Vagina (tissue), 2 donors: ENCODE measurements at places on chromosomes 1 and 21.

DNA sequence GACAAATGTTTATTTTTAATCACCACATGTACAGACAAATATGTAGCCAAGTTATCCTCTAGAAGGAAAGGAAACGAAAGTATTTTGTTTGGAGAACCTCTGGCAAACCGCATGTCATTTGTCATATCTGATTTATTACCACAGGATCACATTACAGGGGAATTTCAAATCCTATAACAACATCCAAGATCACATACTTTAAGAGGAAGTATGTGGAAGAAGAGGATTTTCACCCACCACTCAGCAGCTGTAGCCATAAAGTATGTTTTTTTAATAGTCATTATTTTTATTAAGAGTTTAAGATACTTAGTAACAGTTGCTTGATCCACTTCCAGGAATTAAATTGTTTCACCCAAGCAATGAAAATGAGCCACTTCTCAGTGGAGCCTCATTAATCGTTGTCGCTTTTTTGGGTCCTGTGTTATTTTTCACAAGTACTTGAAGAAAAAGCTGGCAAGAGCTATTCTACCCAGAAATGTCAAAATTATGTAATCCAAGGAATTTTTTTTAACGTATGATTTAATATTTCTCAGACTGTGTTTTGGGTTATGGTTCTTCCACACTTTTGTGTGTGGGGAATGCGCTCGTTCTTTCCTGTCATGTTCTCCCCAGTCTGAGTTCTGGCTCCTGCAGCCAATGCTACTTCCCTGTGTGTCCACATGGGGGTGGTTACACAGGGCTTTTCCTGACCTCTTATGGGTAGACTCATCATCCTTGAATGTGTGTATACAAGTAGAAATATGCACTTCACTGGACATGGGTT lies 6.9 kb downstream of the SERTAD4 start:
- no peak for DNase-seq

GRCh38 chr21:19692231-19692630 lies 1288.6 kb upstream of the TMPRSS15 start:
- DNase-seq, result no peak

- DNase-seq, result no peak
Measured at GRCh38 chr1:32693455-32694174, 9.0 kb downstream of the SYNC start.

DNA sequence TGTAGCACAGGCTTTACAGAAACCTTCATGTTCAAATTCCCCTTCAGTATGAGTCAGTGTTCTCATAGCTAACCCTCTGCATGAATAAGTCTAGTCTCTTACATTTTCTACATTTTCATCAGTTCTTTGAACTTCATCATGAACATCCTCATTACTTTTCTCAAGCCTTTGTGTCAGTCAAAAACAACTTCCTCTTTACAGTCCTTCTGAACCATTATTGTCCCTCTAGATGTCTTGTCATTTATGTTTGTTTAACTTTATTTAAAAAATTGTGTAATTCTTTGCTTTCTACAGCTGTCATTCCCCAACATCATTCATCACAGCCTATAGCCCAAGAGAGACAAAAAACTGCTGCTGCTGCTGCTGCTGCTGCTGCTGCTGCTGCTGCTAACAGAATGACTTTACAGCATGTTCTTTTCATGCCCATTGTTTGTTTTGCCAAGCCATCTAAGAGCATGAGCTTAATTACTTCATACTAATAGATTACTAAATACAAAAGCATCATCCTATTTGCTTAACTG lies 133.1 kb downstream of the LRRC40 start:
- DNase-seq, result no peak

GRCh38 chr1:232944347-232944746 lies 6.1 kb upstream of the NTPCR start:
- no peak for DNase-seq

GRCh38 chr1:29550119-29550841 lies 314.0 kb downstream of the PTPRU start:
- DNase-seq, result no peak

- DNase-seq, result no peak
Measured at GRCh38 chr1:12339811-12340543, 110.1 kb downstream of the VPS13D start.

GRCh38 chr1:19448491-19449439 lies 36.6 kb downstream of the CAPZB start:
- DNase-seq, result no peak

- DNase-seq, result no peak
Measured at GRCh38 chr1:62905309-62905708, 121.4 kb downstream of the ATG4C start.

DNA sequence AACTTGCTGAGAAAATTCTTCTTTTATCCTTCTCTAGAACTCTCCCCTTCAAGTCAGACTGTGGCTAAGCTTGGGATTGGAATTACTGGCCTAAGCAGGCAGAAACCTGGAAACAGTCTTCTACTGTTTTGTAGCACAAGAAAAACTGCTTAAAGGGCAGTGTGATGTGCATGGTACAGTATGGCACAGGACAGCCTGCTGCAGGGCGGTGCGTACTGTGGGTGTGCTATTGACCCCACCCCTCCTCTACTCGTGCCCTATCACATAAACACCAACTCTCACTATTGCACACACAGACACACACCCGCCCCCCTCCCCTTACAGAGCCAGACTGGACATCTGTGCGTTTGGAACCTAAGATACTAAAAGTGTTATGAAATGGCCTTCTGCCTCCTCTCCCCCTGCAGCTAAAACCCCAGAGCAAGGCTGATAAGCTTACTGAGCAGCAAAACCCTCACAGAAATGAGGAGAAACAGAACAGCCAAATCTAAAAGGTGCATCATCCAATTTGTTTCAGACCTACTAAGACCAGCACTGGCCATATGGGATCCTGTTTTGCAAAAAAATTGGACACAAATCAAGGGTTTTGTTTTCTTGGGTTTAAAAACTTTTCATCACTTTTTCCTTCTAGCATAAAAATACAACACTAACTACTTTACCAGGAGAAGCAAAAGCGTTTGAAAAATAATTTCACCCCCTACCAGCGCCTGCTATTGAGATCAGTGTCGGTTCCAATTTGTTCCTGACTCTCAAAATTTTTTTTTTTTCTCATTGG lies 355.8 kb upstream of the LYPLAL1 start:
- DNase-seq, result no peak

DNA sequence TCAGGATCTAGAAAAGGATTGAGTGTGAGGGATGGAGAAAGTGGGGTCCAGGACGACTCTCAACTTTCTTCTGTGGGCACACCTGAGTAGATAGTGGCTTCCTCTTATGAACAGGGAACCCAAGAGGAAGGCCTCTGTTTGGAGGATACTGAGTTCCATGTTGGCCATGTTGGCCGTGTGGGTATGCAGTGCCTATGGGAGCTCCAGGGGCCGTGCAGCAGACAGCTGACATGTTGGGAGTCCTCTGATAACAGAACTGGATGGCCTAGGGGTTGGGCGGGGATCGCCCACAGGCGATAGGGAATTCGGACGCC lies 43.0 kb downstream of the TMEM53 start:
- no peak for DNase-seq

DNA sequence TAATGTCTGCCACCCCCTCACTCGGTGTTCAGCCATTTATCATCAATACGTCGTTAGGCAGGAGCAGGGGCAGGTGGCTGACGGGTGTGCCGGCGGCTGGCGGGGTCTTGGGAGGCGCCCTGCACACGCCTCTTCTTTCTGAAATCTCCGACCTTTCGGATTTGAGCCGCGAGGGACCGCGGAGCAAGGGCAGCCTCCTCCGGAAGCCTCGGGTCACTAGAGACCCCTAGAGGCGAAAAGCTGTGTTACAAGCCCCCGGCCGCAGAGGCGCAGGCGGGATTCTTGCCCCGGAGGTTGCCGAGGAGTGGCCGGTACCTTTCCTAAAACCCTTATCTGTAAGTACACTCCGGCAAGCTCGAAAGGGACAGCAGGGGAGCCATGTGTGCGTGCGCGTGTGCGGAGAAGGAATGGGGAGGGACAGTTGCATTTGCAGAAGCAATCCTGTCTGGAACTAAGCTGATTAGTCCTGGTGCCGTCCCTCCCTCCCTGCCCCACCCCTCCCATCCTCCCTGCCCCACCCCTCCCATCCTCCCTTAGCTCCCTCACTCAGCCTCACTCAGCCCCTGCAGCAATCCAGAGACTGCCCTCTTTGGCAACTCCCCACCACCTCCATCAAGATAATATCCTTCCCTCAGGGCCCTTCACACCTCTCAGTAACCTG lies 11.0 kb downstream of the BRINP2 start:
- no peak for DNase-seq

GRCh38 chr1:212073490-212073889 lies 37.9 kb downstream of the DTL start:
- no peak for DNase-seq

DNA sequence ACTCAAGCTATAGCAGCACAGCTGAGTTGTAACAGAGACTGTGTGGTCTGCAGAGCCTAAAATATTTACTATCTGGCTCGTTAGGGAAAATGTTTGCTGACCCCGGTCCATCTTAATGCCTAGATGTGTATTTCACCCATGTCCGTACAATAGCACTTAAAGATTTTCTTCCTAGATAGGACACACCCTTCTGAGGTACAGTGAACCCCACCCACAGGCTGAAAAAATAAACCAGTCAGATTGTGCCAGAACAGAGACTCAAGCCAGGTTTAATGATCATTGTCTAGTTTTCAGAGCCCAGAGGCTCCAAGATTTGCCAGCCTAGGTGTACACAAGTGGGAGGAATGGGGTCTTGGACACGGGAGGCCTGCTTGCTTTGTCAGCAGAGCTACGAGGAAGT lies 5.6 kb downstream of the AMIGO1 start:
- DNase-seq, result no peak
